ENCODE measurements at places on chromosomes 13 and 19.

- peak; percentile 35 for DNase-seq
Observed at GRCh38 chr13:35179494-35179893, 237.4 kb downstream of the NBEA start.

GRCh38 chr19:28009696-28010095 lies 1203.3 kb downstream of the UQCRFS1 start:
- DNase-seq, result peak; percentile 38

DNA sequence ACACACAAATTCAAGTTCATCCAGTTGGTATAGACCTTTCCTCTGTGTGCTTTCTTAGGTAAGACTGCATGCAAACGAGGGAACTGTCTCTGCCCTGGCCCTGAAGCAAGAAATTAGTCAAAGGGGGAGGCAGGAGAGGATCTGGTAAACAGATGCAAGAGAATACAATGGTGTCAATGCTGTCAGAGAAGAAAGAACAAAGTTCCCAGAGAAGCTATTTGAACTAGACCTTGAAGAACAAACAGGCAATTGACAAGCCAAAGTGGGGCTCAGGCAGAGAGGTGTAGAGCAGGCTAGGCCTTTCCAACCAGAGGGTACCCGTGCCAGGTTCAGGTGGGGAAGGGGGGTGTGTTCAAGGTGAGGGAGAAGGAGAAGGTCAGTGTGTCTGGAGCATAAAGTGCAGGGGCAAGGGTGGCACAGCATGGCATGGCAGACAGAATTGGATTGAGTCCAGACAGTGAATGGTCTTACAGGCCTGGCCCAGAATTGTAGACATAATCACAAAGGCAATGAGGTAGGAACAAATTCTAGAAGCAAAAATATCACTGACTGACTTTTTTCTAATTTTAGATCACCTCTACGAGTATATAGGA lies 95.0 kb upstream of the STARD13 start:
- DNase-seq, result no peak

DNA sequence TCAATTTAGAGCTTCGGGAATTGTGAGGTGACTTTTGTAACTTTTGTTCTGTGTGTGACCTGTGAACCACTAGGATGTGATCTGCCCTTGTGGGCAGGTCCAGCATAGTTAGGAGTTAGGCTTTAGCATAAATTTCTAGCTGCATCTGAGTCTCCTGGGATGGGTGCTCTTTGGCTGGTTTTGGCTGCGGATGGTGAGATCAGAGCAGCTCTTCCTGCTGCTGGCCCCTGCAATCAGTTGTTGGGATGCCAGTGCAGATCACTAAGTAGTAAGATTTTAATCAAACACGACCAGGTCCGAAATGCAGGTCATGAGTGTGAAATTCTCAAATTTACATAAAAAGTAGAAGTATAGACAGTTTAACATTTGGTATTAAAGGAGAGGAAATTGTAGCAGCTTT lies 8.5 kb downstream of the CEBPG start:
- no peak for DNase-seq

DNA sequence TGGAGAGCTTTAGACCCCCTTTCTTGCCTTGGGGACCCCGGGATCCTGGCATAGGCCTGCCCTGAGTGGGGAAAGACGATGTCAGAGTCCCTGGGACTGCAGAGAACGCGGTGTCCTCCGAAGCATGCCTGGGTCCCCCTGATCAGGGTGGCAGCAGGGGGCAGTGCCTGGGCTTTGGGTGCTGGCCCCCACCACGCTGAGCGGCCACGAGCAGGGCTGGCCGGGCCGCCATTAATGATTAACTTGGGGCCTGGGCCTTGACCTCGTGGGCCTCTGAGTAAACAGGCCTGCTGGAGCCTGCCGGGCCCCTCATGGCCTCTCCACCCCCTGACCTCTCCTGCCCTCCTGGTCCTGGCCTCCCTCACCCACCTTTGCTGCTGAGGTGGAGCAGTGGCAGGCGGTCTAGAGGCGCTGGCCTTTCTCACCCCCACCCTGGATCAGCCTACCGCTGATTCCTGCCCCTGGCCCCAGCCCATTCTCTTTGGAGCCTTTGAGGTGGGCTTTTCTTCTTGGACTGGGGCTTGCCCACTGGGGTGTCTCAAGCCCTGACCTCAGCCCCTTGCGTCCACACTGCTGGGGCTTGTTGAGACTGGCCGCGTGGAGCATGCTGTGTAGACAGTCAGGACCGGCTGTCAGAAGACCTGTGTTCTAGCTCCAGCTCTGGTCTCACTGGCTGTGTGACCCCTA lies 26.3 kb downstream of the CEBPA start:
- DNase-seq, result no peak

- DNase-seq, result no peak
Observed at GRCh38 chr19:31402529-31403316, 53.5 kb upstream of the TSHZ3 start.

GRCh38 chr13:71939186-71939585 lies 72.2 kb upstream of the DACH1 start:
- no peak for DNase-seq

GRCh38 chr13:22061371-22061805 lies 390.5 kb downstream of the FGF9 start:
- no peak for DNase-seq

GRCh38 chr19:36225219-36225892 lies 10.4 kb downstream of the ZNF146 start:
- no peak for DNase-seq

DNA sequence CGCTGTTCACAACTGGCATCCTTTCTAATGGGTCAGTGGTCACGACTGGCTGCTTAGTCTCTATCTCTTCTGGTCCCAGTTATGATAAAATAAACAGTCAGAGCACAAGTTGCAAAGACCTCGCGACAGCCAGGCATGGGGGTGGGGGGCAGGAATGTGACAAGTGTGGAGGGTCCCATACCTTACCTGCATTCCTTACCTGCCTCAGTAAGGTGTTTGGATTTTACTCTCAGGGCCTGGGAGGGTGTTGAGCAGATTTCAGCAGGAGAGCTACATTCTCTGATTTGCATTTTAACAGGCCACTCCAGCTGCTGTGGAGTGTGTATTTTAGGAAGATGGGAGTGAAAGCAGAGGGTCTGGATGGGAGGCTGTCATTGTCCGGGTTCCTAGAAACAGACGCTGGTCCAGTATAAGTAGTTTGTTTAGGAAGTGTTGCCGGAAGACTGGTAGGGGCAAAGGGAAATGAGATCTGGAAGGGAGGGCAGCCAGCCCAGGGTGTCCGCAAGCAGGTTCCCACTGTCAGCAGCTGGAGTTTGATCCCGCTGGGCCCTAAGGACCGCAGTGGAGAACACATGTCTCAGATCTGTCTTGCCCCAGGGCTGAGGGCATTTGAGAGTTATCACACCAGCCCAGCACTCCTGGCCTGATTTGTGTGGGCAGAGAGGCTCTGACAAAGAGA lies 920.0 kb downstream of the UQCRFS1 start:
- DNase-seq, result no peak

GRCh38 chr19:32475141-32476031 lies 69.8 kb downstream of the DPY19L3 start:
- no peak for DNase-seq

DNA sequence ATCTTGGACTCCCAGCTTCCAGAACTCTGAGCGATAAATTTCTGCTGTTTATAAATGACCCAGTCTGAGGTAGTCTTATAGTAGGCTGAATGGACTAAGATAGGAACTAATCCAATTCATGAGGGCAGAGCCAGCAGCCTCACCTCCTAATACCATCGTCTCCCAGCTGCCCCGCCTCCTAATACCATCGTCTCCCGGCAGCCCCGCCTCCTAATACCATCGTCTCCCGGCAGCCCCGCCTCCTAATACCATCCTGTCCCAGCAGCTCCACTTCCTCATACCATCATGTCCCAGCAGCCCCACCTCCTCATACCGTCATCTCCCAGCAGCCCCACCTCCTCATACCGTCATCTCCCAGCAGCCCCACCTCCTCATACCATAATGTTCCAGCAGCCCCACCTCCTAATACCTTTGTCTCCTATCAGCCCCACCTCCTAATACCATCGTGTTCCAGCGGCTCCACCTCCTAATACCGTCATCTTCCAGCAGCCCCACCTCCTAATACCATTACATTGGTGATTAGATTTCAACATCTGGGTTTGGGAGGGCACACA lies 2.4 kb upstream of the ARGLU1 start:
- DNase-seq, result peak; percentile 54

DNA sequence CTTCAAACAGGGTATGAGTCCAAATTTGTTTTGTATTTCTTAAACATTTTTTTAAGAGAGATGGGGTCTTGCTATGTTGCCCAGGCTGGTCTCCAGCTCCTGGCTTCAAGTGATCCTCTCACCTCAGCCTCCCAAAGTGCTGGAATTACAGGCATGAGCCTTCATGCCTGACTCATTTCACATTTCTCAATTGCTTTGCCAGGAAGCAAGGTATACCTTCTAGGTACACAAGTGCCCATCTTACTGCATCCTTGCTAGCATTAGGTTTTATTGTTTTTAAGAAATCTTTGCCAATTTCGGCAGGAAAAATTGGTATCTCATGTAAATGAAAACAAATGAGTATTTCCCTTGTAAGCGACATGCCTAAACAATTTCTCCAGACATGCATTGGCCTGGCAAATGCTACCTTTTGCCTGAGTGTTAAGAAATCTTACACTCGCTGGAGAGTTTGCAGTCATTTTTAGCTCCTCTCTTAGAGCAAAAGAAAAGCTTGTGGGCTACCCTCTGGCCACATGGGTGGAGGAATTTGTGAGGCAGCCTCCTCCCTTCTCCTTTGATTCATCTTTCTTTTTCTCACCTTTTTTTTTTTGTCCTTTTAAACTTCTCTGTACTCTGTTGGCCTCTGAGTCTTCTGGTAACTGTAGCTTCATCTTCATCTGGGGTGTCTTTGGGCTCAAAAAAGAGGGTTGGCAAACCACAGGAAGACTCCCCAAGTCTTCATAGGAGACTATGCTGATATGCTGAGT lies 33.0 kb downstream of the ACTL9 start:
- no peak for DNase-seq

GRCh38 chr19:33400856-33401682 lies 27.6 kb downstream of the CEBPG start:
- no peak for DNase-seq

- DNase-seq, result no peak
Observed at GRCh38 chr13:98448642-98448928, 128.3 kb downstream of the STK24 start.

DNA sequence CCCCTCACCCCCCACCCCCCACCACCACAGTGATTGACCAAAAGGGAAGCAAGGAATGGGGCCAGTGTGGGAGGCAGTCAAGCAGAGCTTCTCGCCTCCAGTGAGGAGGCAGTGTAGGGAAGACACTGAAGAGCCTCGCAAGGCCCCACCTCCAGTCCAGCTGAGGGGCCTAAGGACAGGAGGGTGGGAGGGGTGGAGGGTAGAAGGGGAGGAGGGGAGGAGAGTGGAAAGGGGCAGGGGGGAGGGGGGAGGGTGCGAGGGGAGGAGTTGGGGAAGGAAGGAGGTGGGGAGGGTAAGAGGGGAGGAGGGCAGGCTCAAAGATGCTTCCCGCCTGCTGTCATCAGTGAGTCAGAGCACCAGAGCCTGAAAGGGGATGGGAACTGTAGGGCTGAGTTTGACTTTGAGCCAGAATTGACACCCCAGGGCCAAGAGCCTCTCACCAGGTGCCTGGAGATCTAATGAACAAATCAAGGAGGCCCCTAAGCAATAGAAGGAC lies 786.2 kb downstream of the UQCRFS1 start:
- DNase-seq, result no peak

- no peak for DNase-seq
Observed at GRCh38 chr19:51944798-51945552, 17.7 kb downstream of the ZNF613 start.

- no peak for DNase-seq
Observed at GRCh38 chr19:480016-480855, 16.1 kb upstream of the MADCAM1 start.

DNA sequence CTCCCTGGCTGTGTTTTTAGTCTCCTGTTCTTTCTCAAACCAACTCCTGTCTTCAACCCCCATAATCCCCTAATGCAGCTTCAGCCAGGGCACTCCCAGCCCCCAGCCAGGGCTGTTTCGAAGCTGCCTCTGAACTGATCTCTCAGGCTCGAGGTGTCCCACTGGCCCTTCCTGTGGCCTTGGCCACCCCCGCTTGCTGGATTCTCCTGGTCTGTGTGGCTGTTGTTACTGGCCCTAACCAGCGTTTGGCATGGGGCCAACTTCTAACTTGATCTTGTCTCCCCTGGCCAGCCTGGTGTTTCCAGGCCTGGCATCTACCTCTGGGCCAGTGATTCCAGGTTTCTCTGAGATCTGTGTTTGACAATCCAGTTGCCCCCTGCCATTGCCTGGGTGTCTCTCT lies 11.0 kb downstream of the XAB2 start:
- no peak for DNase-seq

GRCh38 chr19:39277598-39277997 lies 9.4 kb downstream of the IFNL2 start:
- no peak for DNase-seq

DNA sequence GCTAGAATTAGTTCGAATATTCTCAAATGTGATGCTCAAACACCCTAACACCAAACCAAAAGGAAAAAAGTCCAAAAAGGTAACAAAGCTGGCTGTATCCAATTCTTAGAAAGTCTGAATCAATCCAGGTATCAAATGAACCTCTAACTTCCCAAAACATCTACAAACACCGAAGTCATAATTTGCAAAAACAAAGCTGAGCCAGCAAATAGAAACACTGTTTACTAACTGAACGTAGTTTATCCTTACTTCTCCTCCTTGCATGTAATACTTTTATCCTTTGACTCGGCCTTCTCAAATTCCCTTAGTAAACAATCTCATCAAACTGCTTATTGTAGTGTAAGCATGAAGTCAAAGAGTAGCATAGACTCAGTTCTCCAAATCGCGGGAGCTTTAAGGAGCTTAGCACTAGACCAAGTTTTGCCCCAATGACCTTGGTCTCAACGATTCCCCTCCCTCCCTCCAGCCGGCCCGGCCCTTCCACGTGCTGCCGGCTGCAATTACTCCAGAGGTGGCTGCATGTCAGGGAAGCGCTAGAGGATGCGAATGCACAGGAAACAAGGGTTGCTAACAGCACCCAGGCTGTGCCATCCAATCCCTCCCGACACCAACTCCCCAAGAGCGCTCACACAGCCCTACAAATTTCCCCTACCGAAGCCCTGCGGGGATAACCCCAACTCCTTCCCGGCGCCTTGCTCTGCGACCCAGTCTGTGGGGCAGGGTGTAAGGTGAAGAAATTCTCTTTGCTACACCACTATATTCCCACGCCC lies 693 bp downstream of the XPO4 start:
- no peak for DNase-seq

- no peak for DNase-seq
Observed at GRCh38 chr13:111521030-111521429, 200.6 kb downstream of the TEX29 start.

GRCh38 chr13:113972451-113973217 lies 1.2 kb downstream of the C13orf46 start:
- DNase-seq, result no peak

GRCh38 chr13:40330950-40331349 lies 335.5 kb downstream of the FOXO1 start:
- no peak for DNase-seq

DNA sequence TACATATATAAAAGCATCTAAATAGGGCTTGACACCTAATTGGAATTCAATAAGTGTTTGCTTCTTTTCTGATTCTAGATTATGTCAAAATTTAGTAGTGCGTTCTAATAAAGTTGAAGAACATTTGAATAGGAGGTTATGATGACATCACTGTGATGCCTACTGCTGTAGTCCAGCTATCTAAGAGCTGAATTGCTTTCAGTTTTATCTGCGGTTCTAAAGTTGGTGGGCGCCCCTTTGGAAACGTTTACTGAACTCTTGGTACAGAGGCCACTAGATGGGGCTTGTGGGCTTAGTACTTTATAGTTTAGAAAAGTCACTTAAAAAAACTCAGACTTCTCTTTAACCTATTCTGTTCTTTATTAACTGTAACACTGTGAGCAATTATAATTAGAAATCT lies 776.9 kb downstream of the GPC5 start:
- DNase-seq, result no peak

Measured in retinal pigment epithelial cell (primary cell).